SHP77 treated with DMSO at 0.1 percent for 48 hours (cell line): ENCODE measurements at places on chromosomes 13 and 19.

DNA sequence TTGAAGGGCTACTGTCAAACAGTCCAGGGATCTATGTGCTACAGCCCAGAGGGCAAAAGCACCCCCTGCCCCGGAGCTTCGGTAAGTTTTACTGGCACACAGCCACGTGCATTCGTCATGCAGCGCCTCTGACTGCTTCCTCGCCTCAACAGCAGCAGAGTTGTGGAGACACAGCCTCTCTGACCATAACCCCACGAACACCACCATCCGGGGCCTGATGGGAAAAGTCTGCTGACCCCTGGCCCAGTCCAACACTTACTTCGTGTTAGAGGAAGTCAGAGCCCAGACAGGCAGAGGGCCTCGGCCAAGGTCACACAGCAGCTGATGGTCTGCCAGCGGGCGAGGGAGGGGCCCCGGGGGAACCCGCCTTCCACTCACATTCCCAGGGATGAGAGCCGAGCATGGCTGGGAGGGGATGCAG is 5.1 kb downstream of the CBARP start:
- DNase-seq, result no peak

DNA sequence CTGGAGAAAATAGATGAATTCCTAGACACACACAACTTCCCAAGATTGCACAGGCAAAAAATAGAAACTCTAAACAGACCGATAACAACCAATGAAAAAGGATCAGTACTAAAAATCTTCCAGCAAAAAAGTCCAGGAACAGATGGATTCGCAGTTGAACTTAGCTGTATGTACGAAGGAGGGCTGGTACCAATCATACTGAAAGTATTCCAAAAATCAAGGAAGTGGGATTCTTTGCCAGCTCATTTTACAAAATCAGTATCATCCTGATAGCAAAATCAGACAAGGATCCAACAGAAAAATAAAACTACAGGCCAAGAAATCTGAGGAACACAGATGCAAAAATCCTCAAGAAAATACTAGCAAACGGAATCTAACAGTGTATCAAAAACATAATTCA is 6.5 kb upstream of the LILRB2 start:
- DNase-seq, result no peak

DNA sequence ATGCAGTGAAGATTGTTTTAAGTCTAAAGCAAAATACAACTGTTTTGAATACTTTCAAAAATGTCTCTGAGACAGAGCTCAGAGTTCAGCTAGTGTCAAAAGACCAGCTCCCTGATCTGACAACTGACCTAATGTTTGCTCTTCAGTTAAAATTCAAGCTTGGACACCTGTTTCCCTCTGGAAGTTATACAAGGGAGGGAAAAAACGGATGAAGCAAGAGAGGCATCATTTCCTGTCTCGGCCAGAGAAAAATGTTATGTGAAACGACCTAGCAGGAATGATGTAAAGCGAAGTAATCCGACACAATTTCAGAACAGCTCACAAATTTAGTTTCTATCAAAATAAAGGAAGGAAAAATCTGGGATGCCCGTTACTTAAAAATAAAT is 59.4 kb downstream of the ZAR1L start:
- DNase-seq, result peak; percentile 65

DNA sequence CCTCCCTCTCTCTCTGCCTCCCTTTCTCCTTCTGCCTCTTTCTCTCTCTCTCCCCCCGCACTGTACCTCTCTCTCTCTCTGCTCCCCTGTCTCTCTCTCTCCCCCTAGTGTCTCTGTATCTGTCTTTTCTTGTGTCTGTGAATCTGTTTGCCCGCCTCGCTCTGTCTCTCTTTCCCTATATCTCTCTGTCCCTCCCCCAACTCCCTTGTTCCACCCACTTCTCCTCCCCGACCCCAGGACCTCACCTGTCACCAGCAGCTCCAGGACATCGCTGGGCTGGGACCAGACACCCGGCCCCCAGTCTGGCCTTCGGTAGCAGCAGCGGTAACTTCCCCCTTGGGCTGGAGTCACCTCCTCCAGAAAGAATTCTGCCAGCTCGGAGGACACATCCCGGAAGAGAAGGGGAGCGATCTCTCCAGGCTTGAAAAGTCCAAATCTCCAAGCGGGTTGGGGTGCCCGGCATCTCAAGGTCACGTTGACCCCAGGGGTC is 3.9 kb downstream of the OSCAR start:
- no peak for DNase-seq

DNA sequence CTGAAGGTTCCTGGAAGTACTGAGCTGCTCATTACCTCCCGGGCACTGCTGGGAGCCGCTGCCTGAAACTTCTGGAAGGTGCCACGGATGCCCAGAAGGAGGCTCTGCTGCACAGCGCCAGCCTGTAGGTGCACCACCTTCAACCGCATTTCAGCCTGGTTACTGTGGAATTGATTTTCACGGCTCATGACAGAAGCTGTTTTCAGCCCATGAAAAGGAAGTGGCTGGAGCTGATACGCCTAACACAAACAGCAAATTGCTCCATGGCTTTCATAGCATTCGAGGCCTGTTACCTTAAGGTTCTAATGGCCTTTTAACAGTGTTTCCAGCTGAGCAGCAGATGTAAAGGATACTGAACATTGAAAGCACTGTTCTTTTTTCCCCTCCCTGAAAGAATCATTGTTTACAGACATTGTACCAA is 22.0 kb downstream of the GPC6 start:
- DNase-seq, result peak; percentile 82
